ENCODE measurements at places on chromosomes 11 and 22.

GRCh38 chr11:113526521-113526920, 51.3 kb upstream of the DRD2 start:
- no peak for DNase-seq

DNA sequence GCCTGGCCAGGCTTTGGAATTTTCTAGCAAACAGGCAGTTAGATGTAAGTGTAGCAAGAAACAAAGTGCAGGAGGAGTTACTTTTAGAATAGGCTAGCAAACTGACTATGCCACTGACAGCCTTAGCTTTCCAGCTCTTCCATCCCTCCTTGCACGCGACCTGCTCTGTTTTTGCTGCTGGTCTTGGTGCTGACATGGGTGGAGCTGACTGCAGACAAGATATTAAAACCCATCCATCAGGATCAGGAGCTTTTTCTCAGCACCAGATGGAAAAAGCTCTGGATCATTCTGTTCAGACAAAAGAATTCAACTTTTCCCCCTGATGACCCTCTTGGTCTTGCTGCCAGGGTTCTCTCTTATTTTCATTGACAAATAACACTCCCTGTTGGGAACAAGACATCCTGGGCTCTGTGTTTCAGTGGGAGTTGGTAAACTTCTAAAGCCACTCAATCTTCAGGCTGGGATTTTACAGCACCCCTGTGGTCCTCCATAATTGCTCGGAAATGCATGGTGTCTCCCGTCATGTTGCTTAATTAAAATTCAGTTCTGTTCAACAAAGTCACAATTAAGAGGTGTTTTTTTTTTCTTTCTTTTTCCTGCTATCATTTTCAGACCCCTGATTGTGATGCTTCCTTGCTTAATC, 240.0 kb upstream of the LARGE1 start:
- no peak for DNase-seq

- no peak for DNase-seq
Observed at GRCh38 chr11:70522593-70523311, 124.4 kb downstream of the CTTN start.

GRCh38 chr22:33354928-33355327, 296.7 kb upstream of the SYN3 start:
- DNase-seq: peak; percentile 12

DNA sequence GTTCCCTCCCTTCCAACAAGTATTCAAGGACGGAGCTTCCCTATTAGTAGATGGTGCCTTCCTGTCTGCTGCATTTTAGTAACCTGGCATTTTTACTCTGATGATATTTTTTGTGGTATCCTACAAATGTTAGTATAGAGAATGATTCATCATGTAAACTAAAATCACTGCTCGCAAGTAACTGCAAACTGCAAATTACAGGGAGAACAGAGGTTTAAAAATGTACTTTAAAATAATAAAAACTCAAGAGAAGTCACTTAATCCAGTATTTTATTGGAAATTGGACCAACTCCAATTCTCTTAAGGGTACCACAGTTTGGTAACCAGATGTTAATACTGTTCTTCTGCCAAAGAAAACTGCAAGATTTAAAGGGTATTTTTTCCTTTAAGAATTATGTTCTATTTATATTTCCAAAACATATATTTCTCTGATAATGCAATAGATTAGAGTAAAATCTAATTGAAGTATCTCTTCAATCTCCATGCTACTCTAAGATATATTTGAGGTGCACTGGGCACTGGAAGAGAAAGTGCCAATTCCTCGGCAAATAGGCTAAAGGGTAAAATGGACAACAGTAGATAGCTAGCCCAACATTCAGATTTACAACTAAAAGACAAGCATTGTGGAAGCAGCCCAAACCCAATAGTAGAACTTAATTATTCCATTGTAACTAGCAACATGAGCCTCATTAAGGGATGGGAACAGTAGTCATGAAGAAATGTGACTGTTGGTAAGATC, 298.0 kb downstream of the TTC28 start:
- peak; percentile 12 for DNase-seq

GRCh38 chr11:27698872-27699241, 1.4 kb downstream of the BDNF start:
- DNase-seq: peak; percentile 87

- DNase-seq: no peak
Observed at GRCh38 chr11:61153593-61154095, 7.6 kb downstream of the VPS37C start.

DNA sequence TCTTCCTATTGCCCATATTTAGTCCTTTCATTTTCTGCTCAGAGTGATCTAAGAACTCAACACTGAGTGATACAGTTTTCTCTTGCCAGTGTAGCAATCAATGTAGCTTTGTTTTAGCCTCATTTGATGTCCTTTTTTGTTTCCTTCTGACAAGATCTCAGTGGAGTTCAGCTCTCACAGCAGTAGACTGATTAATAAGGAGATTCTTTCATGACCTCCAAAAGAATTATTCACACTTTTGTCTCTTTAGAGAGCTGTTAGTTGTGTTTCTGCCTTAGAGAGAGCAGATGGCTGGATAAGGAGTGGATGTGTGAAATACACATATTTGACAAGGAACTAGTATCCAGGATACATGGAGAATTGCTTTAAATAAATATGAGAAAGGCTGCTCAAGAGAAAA, 6.6 kb upstream of the TMEM225 start:
- DNase-seq: no peak

DNA sequence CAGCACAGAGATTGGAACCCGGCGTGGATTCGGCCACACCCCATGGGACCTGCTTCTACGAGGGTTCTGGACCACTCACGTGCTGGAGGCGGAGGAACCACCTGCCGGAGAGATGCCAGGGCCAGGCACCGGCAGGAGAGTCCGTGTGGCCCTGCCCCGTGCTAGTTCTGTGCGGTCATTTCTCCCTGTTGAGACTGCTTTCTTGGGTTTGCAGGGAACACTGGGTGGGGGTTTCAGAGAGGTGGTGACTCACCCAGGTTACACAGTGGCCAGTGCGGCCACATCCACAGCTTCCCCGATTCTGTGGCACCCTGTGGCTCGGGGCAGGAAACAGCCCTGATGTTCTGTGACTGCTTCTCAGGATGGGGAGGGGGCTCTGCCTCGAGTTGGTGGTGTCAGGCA, 3.6 kb upstream of the PHLDA2 start:
- peak; percentile 29 for DNase-seq

- no peak for DNase-seq
Observed at GRCh38 chr11:19316434-19316833, 75.7 kb upstream of the E2F8 start.

DNA sequence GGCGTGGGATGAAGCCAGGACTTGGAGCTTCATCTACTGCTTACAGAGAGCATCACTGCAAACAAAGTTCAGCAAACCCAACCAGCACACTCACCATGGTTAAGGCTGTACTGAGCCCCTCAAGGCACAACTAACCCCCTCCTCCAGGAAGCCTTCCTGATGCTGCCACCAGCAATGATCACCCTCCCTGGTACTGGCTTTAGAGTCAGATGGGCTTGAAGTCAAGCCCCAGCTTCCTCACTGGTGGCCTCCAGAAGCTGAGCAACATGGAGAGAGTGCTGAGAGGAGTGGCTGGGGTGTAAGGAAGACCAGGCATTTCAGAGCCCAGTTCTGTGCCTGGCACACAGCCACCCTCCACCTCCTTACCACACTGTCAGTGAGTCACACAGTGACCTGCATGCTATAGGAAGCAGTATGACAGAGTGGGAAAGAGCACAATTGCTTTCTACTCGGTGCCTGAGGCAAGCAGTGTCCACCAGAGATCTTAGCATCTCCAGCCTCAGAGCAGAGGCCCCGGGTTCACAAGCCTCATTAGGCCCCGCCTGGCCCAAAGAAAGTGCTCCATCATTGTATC, 24.7 kb upstream of the BAIAP2L2 start:
- DNase-seq: peak; percentile 84

GRCh38 chr22:19393704-19394103, 37.8 kb downstream of the HIRA start:
- DNase-seq: no peak

DNA sequence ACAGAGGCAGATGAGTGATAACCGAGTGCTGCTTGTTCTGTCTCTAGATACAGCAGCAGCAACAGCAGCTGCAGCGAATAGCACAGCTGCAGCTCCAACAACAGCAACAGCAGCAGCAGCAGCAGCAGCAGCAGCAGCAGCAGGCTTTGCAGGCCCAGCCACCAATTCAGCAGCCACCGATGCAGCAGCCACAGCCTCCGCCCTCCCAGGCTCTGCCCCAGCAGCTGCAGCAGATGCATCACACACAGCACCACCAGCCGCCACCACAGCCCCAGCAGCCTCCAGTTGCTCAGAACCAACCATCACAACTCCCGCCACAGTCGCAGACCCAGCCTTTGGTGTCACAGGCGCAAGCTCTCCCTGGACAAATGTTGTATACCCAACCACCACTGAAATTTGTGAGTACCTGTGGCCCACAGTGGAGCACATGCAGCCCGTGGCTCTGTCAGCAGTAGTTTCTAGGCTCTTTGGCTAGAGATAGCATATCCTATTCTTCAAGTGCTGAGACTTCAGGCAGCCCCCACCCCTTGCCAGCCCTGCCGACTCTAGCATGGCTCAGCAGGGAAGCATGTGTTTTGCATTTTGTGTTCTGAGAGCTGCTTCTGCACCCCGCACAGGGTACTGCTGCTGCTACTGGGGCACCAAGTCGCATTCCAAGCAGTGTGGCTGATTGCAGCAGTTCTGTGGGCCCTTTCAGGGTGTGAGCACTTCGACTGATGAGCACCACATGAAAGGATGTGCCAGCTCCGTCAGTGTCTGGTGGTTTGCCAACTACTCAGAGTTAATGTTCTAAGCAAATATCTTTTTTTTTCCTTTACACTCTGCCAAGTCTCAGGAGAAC, 59.2 kb downstream of the MED15 start:
- DNase-seq: peak; percentile 60

- DNase-seq: no peak
Observed at GRCh38 chr22:44667829-44668189, 34.2 kb upstream of the PRR5 start.

- DNase-seq: no peak
Observed at GRCh38 chr11:129368889-129369672, 6.6 kb upstream of the BARX2 start.

DNA sequence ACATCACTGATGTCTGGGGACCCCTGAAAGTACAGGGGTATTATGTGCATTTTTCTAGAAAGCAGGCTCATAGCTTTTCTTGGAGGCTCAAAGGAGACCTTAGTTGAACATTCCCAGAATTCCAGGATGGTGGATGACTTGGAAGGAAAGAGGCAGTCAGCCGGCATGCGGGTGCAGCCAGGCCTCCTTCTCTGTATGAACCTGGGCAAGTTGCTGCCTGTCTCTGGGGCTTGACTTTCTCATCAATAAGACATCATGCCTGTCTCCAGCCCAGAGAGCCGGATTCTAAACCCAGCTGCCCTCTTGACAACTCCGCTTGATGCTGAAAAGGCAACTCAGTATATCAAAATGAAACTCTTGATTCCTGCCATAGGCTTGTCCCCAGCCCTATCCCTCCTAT, 12.6 kb downstream of the MS4A15 start:
- no peak for DNase-seq

DNA sequence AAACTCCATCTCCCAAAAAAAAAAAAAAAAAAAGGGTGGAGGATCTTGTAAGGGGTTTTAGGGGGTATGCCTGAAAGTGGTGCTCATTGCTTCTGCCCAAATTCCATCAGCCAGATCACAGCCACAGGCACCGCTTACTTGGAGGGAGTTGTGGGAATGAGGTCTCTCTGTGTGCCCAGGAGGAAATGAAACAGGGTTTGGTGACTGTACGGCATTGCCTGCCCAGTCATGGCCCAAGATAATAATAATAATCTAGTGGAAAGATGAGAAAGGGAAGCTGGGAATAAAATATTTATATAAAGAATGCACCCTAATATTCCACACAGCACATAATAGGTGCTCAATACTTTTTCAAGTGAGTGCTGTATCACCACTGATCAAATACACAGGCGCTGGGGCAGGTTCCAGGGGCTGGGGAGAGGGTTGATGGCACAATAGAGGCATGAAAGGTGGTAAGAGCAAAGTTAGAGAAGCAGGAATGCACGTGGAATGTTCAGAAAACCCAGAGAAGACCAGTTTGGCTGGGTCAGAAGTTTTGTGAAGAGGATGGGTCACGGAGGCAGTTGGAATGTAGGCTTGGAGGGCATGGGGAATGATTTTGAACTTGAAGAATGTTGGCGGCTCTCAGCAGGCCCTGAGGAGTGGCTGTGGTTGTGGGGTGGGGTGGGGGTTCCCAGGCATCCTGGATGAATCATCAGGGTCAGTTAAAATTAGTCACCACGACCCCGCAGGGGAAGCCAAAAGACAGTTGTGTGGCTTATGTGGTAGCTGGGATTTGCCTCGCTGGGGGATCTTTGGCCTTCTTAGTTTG, 12.5 kb upstream of the MB start:
- DNase-seq: peak; percentile 92

DNA sequence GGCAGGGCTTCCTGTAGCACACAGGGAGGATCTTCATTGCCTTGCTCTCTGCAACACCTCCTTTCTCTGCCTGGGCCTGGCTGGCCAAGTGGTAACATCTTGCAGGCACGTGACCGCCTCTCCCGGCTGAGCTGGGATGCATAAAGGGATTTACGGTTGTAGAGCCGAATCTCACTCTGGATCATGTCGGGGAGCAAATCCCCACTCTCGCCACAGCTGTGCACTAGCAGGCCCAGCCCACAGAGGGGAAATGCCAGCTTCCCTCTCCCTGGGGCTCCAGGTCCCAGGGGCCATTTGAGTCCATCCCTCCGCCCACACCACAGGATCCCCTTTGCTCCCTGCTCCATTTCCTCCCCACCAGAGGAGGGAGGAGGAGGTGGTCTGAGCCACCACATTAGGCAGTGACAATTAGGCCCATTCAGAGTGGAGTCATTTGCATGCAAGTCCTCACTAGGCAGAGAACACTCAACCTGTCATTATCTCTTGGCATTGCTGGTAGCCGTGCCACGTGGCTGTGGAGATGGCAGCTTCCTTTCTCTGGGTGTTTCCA, 196.7 kb downstream of the DSCAML1 start:
- DNase-seq: no peak

- DNase-seq: no peak
Observed at GRCh38 chr11:18780329-18780728, 11.3 kb downstream of the PTPN5 start.

GRCh38 chr11:9774591-9775397, 110.9 kb downstream of the SWAP70 start:
- peak; percentile 77 for DNase-seq

DNA sequence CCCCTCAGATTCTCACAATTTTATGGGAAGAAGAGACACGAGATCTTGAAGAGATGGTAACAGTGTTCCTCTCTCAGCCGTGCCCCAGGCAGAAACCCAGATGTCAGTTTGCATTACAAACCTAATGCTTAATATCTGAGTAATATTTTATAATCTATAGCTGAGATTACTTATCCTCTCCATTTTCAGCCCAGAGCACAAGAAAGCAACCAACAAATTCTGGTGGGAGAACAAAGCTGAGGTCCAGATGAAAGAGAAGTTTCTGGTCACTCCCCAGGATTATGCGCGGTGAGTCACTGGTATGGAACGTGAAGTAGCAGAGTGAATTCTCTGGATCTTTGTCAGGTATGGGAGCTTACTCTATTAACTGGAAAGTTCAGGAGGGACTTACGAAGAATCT, 884 bp downstream of the CENATAC start:
- peak; percentile 71 for DNase-seq

GRCh38 chr11:45463541-45463940, 177.4 kb upstream of the SYT13 start:
- DNase-seq: no peak

- DNase-seq: peak; percentile 70
Observed at GRCh38 chr22:27456696-27457503, 344.7 kb downstream of the MN1 start.

Data from AG08396 (cell line).